ENCODE measurements at places on chromosomes 2 and 18. TPM values are rescaled to one million over a fixed set of nuclear protein-coding genes. Genes with fewer than 3 reads are reported as not detected.

GRCh38 chr2:66532972-66533868, 98.3 kb downstream of the MEIS1 start:
- H3K36me3 ChIP-seq = no peaks in the 10 kb centered on the region
- no peak for DNase-seq
- no peak overlapping the region for H3K4me3 ChIP-seq
- no peaks in the 10 kb centered on the region for H3K4me1 ChIP-seq
- no peak overlapping the region for H3K27ac ChIP-seq

DNA sequence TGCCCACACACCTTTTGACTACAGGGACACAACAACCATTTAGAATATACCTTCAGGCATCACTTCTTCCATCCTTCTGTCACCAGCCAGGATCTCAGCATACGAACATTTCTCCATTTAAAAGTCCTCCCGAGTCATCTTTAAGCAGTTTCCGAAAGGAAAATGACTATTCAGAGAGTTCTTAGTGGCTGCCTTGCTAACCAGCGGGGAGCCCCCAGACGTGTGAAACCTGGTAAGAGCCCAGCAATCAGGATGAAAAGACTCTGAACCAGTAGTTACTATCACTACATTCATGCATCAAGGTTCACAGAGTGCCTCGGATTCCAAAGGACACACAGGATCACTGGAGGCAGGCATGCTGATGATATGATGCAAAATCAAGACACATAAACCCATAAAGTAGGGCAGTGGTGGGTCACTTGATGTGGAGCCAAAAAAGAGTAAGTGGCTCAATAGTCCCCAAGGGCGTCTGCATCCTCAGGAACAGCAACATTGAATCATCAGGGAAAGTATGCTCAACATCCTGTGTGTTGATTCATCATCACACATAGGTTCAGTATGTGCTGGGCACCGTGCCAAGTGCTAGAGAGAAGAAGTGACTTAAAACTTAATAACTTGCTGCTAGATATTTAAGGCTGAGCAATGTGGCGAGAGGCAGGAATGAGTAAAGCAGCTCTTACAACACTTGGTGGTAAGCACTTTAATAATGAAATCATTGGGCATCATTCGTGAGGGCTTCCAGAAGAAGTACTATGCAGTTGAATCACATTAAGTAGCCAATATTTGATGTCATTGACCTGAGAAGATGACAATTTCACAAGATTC, 4.4 kb downstream of the CCL20 start:
- H3K27ac ChIP-seq = peak overlapping the region; percentile 41
- H3K36me3 ChIP-seq = no peaks in the 10 kb centered on the region
- H3K4me1 ChIP-seq = peaks cover 26% of the 10 kb centered on the region

DNA sequence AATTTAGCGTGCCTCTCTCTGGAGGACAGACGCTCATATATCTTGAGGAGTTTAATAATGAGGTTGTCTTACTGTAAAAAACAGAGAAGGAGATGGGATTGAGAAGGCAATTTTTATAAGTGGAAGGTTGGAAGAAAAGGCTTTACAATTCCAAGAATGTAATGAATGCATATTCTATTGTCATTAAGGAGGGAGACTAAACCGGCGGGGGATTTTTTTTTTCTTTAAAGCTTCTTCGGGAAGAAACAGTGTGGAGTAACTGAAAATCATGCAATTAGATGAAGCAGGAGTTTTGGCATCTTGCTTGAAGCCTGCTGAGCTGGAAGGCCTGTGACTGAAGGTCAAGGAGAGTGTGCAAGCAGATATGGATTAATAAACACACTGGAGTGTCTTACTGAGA, 124.4 kb downstream of the HRH4 start:
- no peaks in the 10 kb centered on the region for H3K4me1 ChIP-seq
- H3K4me3 ChIP-seq = no peak overlapping the region
- no peak for DNase-seq
- no peaks in the 10 kb centered on the region for H3K36me3 ChIP-seq
- no peak overlapping the region for H3K27ac ChIP-seq

DNA sequence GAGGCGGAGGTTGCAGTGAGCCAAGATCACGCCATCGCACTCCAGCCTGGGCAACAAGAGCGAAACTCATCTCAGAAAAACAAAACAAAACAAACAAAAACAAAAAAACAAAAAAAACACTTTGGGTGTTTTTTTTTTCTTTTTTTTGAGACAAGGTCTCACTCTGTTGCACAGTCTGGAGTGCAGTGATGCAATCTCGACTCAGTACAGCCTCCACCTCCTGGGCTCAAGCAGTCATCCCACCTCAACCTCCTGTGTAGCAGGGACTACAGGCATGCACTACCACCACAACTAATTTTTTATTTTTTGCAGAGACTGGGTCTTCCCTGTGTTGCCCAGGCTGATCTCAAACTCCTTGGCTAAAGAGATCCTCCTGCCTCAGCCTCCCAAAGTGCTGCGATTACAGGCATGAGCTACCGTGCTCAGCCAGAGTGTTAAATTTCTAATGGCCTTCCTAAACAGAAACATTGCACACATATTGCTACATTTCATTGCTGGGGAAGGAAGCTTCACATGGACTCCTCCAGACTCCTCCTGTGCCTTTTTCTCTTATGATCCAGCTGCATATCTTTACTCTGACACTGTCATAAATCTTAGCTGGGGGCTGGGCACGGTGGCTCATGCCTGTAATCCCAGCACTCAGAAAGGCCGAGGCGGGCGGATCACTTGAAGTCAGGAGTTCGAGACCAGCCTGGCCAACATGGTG, 19.7 kb downstream of the STARD7 start:
- peaks cover 84% of the 10 kb centered on the region for H3K36me3 ChIP-seq
- no peaks in the 10 kb centered on the region for H3K27me3 ChIP-seq
- H3K4me3 ChIP-seq = no peak overlapping the region
- no peak overlapping the region for H3K27ac ChIP-seq
- DNase-seq = no peak
- no peaks in the 10 kb centered on the region for H3K4me1 ChIP-seq

- no peak overlapping the region for H3K27ac ChIP-seq
- H3K27me3 ChIP-seq = peaks cover 3% of the 10 kb centered on the region
- no peaks in the 10 kb centered on the region for H3K36me3 ChIP-seq
- no peak overlapping the region for H3K4me3 ChIP-seq
- no peaks in the 10 kb centered on the region for H3K4me1 ChIP-seq
Measured at GRCh38 chr2:215907147-215907546, 106.2 kb downstream of the MREG start.

GRCh38 chr2:4539121-4539520, 835.7 kb downstream of the DCDC2C start:
- H3K36me3 ChIP-seq = no peaks in the 10 kb centered on the region
- DNase-seq = no peak
- H3K27ac ChIP-seq = no peak overlapping the region
- H3K27me3 ChIP-seq = no peaks in the 10 kb centered on the region

- no peak for DNase-seq
- peaks cover 71% of the 10 kb centered on the region for H3K4me1 ChIP-seq
- peak overlapping the region; percentile 68 for H3K27ac ChIP-seq
- no peaks in the 10 kb centered on the region for H3K27me3 ChIP-seq
- no peaks in the 10 kb centered on the region for H3K36me3 ChIP-seq
- peak overlapping the region; percentile 42 for H3K4me3 ChIP-seq
Measured at GRCh38 chr2:96913117-96913397, 43.2 kb upstream of the SEMA4C start.

DNA sequence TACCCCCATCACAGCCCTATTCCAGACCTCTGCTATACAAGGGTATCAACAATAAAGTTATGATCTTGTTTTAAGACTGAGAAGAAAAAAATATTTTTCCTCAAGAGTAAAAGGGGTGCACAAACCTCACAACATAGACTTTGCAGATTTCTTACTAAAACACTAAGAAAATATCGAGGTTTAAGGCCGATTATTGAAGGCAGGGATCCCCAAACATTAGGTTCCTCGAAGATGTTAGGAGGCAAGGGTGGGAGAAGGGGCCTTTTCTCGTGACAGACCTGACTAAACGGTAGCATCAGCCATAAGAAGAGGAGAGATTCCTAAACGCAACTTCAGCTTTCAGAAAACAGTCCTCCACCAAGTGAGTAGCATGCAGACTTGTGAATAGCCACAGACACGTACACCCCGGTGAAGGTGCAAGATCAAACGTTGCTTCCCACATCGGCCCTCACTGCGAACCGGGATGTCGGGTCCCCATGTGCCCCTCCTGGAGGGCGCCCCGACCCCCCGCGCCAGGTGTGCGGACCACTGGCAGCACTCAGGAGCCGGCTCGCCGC, 678 bp downstream of the PIAS2 start:
- peaks cover 23% of the 10 kb centered on the region for H3K4me1 ChIP-seq
- no peaks in the 10 kb centered on the region for H3K36me3 ChIP-seq
- H3K4me3 ChIP-seq = peak overlapping the region; percentile 77
- no peaks in the 10 kb centered on the region for H3K27me3 ChIP-seq
- peak overlapping the region; percentile 27 for H3K27ac ChIP-seq
- peak; percentile 52 for DNase-seq

GRCh38 chr2:53473775-53474311, 293.8 kb upstream of the CHAC2 start:
- no peak overlapping the region for H3K4me3 ChIP-seq
- H3K4me1 ChIP-seq = no peaks in the 10 kb centered on the region
- DNase-seq = no peak

- no peaks in the 10 kb centered on the region for H3K4me1 ChIP-seq
- H3K27ac ChIP-seq = no peak overlapping the region
- no peaks in the 10 kb centered on the region for H3K36me3 ChIP-seq
- DNase-seq = no peak
- no peaks in the 10 kb centered on the region for H3K27me3 ChIP-seq
Measured at GRCh38 chr18:25112821-25113434, 239.0 kb downstream of the ZNF521 start.

DNA sequence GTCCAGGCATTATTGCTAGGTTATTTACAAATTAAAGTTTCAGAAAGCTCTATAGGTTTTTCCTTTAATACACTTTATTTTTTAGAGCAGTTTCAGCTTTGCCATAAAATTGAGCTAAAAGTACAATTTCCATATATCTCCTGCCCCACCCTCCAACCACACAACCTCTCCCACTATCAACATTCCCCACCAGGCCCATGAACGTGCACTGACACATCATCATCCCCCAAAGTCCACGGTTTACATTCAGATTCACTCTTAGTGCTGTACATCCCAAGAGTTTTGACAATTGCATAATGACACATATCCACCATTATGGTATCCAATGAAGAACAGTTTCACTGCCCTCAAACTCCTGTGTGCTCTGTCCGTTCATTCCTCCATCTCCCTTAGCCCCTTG, 139.4 kb downstream of the NBAS start:
- peaks cover 13% of the 10 kb centered on the region for H3K36me3 ChIP-seq
- H3K27me3 ChIP-seq = no peaks in the 10 kb centered on the region
- H3K4me1 ChIP-seq = no peaks in the 10 kb centered on the region
- no peak for DNase-seq
- no peak overlapping the region for H3K4me3 ChIP-seq

The RIOK3 gene
- 153 TPM for total RNA-seq

The TMEM163 gene
- 0.47 TPM for total RNA-seq

The TMEM17 gene
- total RNA-seq = not detected

The HS1BP3 gene
- total RNA-seq = 8.8 TPM

The DNER gene
- not detected for total RNA-seq

The FAP gene
- total RNA-seq = not detected

All from CD4-positive, alpha-beta T cell (primary cell).